ENCODE measurements at places on chromosomes 13 and 19. TPM values are rescaled to one million over a fixed set of nuclear protein-coding genes. Genes with fewer than 3 reads are reported as not detected.

The ZNF416 gene
- total RNA-seq: 10.1 TPM

The SULT2B1 gene
- total RNA-seq: 2.4 TPM

The IFNL3 gene
- not detected for total RNA-seq

The ATP11A gene
- total RNA-seq: 124 TPM
